Retinal pigment epithelial cell (primary cell): ENCODE measurements at places on chromosomes 2 and 18.

- DNase-seq, result no peak
Measured at GRCh38 chr2:106080959-106081358, 113.1 kb downstream of the UXS1 start.

- no peak for DNase-seq
Measured at GRCh38 chr2:221473451-221473850, 98.7 kb downstream of the EPHA4 start.

DNA sequence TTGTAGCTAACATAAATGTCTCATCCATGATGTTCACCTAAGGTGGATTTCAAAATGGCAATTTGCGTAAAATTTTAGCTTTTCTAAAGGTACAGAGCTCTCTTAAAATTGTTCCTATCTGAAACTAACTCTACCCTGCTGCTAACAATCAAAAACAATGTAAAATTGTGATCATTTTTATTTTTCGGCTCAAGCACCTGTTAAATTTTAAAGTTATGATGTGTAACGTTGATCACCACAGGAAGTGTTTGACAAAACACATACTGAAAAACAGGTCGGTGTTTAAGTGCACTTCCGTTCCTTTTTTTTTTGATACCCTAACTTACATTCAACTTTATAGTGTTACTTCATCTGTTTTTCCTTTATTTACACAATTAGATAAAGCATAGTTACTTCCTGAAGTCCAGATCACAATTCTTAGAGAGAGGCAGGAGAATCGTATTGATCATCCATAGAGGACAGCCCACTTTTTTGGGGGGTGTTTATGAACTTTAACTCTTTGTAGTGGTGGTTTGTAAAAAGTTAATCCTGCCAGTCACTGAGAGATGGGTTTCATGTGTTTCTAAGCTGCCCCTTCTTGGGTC, 6.0 kb upstream of the NCK2 start:
- no peak for DNase-seq

- no peak for DNase-seq
Measured at GRCh38 chr2:181124497-181124896, 144.1 kb downstream of the UBE2E3 start.

DNA sequence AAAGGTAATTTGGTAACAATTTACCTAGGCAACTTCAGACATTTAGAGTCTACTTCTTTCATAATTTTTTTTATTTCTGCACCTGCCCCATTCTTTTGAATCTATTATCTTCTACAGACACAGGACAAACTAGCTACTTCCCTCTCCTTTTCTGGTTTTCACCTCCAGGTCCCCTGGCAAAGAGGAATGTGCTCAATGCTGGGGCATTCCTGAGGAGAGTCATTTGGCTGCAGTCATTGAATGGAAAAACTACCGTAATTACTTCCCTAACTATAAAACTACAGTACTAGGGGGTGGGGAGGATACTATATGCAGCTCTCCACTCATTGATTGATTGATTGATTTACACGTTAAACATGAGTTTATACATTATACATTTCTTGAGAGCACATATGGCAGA, 11.2 kb upstream of the ARHGAP28 start:
- DNase-seq, result no peak

GRCh38 chr2:112195167-112195766, 57.1 kb downstream of the FBLN7 start:
- no peak for DNase-seq

DNA sequence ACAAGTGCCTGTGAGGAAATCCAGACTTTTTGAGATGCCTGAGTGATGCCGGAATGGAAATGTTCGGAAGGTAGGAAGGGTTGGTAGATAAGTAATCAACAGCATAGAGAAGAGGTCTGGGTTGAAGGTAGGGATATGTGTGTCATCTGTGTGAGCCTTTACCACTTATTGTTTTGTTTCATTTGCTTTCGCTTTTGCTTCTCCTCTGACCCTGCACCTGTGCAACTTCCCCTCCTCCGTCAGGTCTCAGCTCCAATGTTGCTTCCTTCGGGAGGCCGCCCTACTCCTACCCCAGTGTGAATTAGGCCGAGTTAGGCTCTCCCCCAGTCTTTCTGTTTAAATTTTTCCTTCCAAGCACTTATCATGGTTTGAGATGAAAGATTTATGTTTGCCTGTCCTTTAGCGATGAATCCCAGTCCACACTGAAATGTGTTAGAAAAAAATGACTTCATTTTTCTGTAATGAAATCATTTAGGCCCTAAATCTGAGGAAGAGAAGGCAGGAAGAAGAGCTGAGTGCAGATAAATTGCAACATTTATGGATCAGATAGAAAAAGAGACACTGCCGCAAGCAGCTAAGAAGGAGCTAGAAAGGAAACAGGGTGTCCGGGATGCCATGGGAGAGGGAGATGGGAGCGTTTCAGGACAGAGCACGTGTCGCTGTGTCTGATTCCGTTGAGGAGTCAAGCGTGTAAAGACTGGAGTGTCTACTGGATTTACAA, 139.6 kb upstream of the PELI1 start:
- no peak for DNase-seq

GRCh38 chr18:40866013-40866645, 1088.9 kb upstream of the PIK3C3 start:
- DNase-seq, result no peak

GRCh38 chr18:34467058-34467457, 242.3 kb upstream of the NOL4 start:
- no peak for DNase-seq

- DNase-seq, result no peak
Measured at GRCh38 chr2:197080578-197081216, 154.2 kb upstream of the PGAP1 start.

- peak; percentile 81 for DNase-seq
Measured at GRCh38 chr2:229408356-229408755, 137.3 kb upstream of the PID1 start.

DNA sequence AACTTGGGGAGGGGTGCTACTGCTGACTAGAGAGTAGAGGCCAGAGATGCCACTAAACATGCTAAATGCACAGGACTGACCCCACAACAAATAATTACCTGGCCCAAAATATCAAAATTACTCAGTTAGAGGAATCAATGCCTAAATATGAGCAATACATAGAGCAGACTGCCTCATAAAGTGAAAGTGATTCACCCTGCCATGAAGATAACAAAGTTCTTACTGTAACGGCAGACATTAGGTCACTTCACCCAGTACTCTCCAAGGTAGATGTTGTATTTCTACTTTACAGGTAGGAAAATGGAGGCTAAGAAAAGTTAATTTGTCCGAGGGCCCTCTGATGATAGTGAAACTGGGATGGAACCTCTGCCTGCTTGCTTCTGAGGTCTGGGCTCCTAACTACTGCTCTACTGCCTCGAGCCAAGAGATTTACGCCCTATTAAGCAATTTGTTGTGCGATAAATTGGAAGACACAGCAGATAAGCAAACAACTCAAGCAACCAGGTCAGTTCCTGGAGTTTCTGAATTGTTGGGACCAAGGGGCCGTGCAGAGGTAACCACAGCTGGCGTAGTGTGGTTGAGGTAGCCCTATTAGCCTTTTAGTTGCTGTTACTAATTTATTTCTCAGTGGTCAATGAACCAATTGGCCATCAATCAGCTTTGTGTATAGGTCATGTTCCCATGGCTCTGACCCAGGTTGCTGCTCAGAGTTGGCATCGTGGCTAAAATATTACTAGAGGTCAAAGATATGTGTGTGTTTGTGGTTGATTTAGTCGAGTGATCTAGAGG, 4.8 kb downstream of the DHRS9 start:
- DNase-seq, result no peak

DNA sequence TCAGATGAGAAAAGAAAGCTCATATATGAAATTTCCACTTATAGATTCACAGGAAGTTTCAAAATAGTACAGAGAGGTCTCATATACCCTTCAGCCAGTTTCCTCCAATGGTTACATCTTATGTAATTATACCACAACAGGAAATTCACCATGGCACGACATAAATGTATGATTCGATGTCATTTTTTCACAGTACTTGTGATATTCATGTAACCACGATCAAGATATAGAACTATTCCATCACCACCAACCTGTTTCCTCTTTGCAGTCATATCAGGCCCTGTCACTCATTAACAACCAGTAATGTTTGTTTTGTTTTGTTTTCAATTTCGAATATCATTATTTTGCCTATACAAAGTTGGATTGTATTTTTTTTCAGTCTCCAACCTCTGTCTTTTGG, 314.3 kb upstream of the POU3F3 start:
- no peak for DNase-seq

GRCh38 chr2:50374711-50375110, 657.2 kb downstream of the NRXN1 start:
- DNase-seq, result peak; percentile 4

DNA sequence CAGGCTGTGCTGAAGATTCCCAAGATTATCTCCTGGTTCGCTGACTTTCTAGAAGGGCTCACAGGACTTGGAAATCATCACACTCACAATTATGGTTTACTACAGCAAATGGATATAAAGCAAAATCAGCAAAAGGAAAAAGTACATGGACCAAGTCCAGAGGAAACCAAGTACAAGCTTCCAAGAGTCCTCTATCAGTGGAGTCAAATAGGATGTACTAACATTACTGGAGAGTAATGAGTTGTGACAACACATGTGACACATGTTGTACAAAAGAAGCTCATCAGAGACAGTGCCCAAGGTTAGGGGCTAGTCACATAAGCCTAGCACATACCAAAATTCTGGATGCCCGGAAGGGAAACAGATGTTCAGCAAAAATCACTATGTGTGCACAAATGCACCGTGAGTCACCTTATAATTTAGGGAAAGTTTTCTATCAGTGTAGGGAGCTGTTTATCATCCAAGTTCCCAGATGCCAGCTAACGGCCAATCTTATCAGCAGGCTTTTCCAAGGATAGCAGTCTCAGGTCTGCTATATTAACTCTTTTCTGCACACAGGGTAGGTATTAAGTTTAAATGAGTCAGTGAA, 9.5 kb downstream of the TMEM237 start:
- DNase-seq, result no peak

DNA sequence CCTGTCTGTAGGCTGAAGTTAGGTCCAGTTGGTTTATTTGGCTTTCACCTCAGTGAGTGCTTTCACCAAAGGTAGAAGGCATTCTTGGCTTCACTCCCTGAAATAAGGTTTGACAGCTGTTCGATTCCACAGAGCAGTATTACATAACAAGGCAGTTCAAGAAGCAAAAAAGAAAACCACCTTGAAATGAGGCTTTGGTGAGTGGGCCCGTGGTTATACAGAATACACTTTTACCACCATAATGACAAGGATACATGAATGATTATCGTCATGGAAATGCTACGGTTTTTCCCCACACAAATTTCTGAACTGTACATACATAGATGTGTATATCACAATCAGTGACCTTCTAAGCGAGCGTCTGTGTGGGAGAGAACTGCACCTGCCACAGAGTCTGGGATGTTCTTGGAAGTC, 80.0 kb upstream of the CHRNA1 start:
- DNase-seq, result no peak

DNA sequence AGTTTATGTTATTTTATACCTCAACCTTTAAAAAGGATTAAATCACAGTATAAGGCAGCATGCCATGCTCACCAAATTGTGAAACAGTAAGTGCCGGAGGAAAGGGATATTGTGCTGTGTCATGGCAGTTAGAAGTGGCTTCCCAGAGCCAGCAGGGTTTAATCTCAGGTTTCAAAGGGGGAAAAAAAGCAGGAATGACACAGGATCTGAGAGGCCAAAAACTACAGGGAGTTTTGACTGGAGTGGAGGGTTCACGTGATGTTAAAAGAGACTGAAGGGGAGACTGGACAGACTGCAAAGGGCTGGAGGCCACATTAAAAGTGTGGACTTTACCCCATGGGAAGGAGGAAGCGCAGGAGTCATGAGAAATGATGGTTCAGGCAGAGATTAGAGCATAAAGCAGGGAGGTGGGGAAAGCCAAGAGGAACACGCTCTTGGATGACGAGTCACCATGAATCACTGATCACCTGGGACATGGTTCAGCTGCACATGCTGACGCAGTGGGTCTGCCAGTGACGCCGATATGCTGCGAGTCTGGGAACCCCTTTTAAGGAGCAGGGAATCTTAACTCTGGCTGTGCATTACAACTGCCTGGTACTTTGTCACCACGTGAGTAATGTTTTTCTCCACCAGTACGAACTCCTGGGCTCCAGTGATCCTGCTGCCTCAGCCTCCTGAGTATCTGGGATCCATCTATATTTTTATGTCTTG, 6.1 kb downstream of the CHMP1B start:
- peak; percentile 100 for DNase-seq

DNA sequence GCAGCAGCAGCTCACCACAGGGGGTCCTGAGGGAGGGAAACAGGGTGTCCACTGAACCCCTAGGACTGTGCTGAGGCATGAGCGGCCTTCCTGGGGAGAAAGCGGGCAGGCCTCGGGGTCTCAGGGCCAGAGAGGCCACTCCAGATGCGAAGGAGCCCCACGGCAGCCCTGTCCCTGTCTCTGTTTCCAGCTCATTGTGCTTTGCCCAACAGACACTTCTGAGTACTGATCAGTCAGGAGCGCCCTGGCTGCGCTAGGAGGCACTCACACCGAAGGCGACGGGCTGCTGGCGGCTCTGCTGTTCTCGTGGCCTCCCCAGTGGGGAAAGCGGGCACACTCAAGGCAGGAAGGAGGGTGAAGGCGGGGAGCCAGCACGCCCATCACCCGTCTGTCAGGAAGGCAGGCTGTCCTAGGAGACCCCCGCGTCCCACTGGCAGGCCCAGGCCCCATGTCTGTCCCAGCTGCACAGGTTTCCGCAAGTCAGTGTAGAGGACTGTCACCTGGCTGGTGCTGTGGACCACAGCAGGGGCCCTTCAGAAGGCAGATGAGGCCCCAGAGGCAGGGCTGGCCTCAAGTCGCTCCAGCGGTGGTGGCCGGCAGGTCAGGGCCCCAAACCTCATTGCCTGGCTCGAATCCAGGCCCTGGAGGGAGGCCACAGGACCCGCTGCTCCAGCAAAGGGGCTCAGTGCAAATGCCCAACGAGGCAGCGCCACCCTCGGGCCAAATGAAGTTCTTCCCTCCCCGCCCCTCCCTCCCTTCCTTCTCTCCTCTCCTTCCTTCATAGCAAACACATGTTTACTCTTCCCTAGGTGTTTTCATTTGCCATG, 6.8 kb downstream of the ESPNL start:
- DNase-seq, result no peak

DNA sequence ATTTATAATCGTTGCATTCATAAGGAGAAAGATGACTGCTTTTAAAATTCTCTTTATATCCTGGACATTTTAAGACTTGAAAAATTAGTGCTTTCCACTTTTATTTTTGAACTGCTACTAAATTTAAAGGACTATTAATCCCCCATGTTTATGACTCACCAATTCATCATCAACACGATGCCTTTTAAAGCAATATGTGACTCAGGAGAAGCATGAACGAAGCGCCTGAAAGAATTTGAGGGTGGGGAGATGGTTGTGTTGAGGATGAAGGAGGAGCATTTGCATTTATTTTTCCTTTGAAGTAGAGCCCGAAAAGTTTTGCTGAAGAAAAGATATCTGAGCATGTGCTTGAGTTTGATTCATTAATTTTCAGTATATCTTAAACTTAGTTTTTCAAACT, 192.2 kb upstream of the LRRTM1 start:
- DNase-seq, result peak; percentile 73

DNA sequence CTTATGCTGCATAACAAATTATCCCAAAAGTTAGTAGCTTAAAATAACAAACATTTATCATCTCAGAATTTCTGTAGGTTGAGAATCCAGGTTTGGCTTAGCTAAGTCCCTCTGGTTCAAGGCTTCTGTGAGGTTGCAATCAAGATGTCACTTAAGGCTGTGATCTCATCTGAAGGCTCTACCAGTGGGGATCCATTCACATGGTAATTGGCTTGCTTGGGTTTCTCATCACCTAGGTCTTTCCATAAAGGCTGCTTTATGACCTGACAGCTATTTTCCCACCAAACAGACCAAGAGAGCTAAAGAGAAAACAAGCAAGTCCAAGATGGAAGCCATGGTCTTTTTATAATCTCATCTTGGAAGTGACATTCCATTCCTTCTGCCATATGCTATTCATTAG, 137.3 kb downstream of the DTNA start:
- DNase-seq, result no peak
